ENCODE measurements at places on chromosomes 16 and 17.

- DNase-seq: no peak
Observed at GRCh38 chr16:46650254-46650623, 29.1 kb upstream of the SHCBP1 start.

DNA sequence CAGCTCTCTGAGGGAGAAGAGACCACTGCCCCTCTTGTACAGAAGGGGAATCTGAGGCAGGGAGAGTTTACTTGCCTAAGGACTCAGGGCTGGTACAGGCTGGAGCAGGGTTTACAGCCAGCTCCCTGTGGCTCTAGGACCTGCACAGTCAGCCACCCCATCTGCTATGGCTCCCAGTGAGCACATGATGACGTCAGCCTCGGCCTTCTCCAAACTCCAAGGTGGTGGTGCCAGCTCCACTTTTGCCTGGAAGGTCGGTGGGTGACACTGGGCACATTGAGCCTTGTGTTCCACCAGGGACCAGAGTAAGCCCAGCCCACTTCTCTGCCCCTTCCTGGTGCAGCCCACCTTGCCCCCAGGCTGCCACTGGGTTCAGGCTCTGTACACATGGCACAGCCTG is 202.2 kb downstream of the ENGASE start:
- DNase-seq: no peak

- DNase-seq: no peak
Observed at GRCh38 chr16:13540771-13541170, 379.2 kb upstream of the ERCC4 start.

DNA sequence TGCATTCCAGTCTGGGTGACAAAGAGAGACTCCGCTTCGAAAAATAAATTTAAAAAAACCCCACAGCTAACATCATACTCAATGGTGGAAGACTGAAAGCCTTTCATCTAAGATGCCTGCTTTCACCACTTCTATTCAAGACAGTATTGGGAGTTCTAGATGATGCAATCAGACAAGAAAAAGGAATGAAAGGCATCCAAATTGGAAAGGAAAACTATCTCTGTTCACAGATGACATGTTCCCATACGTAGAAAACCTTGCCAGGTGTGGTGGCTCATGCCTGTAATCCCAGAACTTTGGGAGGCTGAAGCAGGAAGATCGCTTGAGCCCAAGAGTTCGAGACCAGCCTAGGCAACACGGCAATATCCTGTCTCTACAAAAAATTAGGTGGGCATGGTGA is 31.1 kb downstream of the RANBP10 start:
- DNase-seq: no peak

- no peak for DNase-seq
Observed at GRCh38 chr17:68782789-68783188, 172.4 kb downstream of the ABCA8 start.

- no peak for DNase-seq
Observed at GRCh38 chr17:82693168-82693867, 5.2 kb downstream of the RAB40B start.

DNA sequence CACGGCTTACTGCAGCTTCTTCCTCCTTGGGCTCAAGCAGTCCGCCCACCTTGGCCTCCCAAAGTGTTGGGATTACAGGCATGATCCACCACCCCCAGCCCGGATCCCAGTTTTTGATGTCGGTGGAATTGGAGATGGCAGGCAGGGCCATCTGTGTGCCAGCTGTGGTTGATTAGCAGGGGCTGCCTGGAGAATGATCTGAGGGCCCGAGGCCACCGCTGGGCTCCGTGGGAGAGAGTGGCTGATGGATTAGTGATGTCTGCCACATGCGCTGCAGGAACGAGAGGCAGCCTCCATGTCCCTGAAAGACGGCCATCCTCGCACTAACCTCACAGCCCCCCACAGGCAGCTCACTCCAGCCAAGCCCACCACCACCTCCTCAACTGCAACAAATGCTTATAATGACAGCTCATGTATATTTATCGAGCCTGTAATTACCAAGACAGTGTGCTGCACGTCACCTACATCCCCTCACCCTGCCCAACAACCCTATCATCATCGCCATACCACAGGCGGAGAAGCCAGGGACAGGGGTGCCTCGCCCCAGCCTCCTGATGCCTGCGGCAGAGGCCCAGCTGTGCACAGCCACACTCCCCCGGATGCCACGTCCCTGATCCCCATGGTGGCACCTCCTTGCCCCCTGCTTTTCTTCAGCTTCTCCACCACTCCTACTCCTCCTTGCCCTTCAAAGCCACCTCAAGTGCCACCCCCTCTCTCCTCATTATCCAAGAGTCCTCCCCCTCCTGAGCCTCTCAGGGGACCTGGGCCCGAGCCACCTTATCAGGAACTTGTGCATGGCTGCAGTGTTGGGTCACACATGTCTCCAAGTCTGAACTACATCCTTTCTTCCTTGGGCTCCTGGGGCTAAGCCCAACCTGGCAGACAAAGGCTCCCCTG is 33.2 kb downstream of the ACTG1 start:
- no peak for DNase-seq

GRCh38 chr17:19268611-19269010 is 31.4 kb downstream of the EPN2 start:
- DNase-seq: no peak

DNA sequence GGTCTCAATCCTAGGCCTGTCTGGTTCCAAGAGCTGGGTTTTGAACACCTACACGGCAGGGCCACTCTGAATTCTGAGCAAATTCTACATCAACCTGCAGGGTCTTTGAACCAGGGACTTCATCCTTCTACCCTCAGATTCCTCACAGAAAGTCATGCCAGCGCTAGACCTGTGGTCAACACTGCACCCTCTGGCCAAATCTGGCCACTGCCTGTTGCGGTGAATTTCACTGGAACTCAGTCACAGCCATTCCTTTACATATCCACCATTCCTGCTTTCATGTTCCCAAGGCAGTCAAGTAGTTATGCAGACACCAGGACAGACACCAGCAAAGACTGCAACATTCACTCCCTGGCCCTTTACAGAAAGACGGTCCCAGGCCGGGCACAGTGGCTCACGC is 144.6 kb downstream of the C16orf95 start:
- no peak for DNase-seq

DNA sequence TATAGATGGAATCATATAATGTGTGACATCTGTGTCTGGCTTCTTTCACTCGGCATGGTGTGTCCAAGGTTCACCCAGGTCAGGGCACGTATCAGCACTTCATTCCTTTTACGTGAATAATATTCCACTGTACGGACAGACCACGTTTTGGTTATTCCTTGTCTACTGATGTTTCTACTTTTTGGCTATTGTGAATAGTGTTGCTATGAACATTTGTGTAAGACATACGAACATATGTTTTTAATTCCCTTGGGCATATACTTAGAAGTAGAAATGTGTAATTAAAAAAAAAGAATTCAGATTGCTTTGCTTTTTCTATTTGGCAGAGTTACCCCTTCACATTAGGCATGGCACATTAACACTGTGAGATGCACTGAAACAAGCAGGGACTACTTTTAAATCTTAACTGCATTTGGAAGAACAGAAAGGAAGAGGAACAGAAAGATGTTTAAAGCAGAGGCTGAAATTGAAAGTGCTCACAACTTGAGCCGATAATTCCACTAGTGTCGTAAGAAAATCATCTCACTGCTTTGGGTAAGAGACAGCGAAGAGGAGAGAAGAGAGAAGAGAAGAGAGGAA is 105.3 kb downstream of the VPS53 start:
- DNase-seq: no peak

GRCh38 chr16:50731989-50732832 is 9.7 kb upstream of the CYLD start:
- DNase-seq: no peak

Measured in activated T-helper 2 cell treated with anti-CD3 and anti-CD28 coated beads, Interferon-gamma antibody, Interleukin-2, Interleukin-4, amounts not matched to agents 10 μg/mL and 5 μg/mL and 100 μg/mL, durations not matched to agents 14 hours and 24 hours and 36 hours (primary cell).